ENCODE measurements at places on chromosomes 12 and 14.
A peak's percentile ranks its signal among the peaks of the same experiment; 100 is the strongest.

- no peak for DNase-seq
Observed at GRCh38 chr14:76793324-76793723, 19.4 kb downstream of the ANGEL1 start.

DNA sequence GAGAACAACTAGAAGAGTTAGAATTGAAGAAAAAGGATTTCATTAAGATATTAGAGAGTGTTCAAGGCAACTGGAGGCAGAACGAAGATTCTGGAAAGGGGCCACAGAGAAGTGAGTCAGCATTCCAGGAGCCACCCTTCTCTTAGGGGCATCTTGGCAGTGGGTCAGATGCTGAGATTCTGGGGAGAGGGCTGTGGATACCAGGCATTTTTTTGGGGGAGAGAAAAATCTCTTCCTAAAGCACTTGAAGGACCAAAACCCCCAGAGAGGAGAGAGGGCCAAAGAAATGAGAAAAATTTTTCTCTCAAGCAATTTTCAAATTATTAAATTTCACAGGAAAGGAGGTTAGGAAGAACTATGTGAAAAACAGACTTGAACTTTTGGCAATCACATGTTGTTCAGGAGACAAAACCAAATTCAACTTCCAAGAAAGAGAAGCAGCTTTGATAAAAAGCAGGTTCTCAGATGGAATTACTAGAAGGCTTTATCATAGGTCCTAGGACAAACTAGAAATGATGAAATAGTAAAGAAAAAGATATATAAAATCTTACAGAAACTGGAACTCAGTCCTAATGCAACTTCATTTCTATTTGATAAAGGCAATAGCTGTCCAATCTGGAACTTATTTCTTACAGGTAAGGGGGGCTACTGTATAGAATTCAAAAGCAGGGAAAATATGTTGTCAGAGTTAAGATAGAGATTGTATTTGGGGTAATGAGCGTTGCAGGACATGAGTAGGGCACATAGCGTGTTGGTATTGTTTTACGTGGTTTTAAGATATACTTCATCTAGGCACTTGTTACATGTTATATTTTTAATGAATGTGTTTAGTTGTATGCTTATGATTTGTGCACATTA, 1.1 kb upstream of the CLEC2D start:
- no peak for DNase-seq

DNA sequence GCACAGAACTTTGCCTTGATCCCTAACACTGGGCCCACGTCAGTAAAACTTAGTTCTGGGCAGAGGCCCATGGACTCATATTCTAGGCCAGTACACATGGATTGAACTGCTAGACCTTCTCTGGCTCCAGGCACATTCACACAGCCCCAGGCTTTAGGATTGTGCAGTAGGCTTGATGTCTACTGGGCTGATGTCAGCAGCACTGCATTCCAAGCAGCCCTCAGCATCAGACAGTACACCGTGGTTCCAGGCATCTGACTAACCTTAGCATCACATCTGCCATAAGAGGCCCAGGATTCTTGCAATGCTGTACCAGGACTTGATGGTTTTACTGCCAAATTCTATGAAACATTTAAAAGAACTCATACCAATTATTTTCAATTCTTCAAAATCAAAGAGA, 301.9 kb downstream of the CCER1 start:
- DNase-seq: no peak

GRCh38 chr12:56568146-56568545, 46.5 kb downstream of the RBMS2 start:
- DNase-seq: no peak

DNA sequence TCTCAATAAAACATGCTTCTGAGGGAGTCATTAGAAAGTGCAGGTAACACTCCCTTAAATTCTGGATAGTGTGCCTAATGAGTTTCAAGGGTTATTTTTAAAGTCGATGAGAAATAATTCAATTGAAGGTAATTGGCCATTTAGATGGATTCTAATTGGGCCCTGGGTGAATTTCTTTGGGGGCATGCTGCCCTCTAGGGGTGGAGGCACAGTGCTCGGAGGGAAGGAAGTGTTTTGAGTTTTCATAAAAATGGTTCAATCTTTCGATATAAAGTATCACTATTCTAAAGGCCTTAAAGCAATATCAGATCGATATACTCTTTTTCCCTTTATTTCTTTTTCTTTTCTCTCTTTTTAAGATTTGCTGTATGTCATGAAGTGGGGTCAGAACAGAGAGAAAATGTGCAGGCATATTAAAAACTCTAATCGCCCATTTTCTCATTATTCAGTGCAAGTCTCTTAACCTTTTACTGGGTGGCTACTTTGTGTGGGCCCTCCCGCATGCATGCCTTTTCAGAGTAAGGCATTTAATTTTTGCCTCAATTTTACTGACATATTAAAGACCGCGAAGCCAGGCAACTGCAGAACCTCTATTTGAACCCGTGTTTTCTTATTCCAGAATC, 25.5 kb downstream of the NKX2-8 start:
- no peak for DNase-seq

- DNase-seq: no peak
Observed at GRCh38 chr12:119864591-119864990, 12.5 kb downstream of the CIT start.

DNA sequence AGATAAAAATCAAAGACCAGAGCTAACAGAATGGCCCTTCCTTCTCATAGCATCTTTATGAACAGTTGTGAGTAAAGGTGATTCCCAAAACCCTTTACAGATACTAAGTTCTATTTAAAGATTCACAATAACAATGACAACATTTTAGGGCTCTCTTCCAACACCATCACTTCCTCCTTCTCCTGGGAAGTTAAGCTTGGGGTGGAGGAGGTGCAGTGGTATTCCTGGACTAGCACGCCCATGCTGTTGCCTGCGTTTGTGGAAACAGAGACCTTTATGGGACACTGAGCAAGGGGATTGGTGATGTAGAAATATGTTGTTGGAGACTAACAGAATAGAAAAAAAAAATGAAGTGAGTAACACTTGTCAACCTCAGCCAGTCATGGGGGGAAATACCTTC, 22.5 kb downstream of the SYNE2 start:
- DNase-seq: no peak

GRCh38 chr12:93521225-93522080, 51.0 kb upstream of the SOCS2 start:
- DNase-seq: no peak

DNA sequence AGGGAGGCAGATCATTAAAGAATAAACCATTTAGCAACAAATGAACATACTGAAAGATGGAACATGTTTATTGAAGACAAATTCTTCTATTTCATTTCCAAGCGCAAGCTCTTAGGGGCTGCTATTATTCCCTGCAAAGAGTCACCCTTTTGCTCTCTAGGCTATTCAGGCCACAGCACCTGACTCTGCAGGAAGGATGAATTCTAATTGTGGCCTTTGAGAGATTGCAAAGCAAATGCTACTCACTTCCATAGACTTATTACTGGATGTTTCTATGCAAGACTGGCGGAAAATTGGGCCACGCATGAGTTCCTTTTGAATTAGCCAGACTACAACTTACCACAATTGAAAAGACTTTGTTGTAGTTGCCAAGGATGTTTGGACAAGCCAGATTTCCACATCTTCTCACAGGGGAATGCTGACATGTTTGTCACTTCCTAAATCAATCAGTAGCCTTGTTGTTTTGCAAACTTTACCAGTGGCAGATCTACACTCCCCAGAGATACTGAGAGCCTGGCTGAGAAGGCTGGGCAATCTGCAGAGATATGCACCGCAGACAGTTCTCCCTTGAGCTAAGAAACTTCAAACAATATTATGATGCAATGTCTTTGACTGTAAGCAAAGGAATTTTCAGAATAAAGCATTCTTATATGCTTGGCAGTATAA, 334.3 kb upstream of the SYT1 start:
- no peak for DNase-seq

DNA sequence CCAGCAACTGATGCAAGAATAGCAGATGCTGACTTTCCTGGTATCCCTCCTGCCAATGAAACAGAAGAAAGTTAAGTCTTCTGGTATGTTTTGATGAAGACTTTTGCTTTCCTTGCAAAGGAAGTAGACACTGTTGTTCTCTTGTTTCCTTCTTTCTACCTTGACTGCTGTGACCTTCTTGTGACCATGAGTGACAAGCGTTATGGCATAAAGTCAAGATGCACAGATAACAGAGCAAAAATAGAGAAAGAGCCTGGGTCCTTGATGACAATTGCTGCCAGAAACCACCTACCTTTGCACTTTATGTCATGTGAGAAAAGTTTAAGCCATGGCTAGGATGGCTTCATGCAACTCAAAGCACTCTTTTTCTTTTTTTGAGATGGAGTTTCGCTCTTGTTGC, 49.2 kb upstream of the LTA4H start:
- DNase-seq: no peak

- peak; percentile 56 for DNase-seq
Observed at GRCh38 chr12:122064025-122064777, 14.4 kb upstream of the MLXIP start.

- no peak for DNase-seq
Observed at GRCh38 chr12:89882050-89882449, 173.4 kb upstream of the ATP2B1 start.

GRCh38 chr12:25833657-25834056, 124.8 kb upstream of the RASSF8 start:
- no peak for DNase-seq

DNA sequence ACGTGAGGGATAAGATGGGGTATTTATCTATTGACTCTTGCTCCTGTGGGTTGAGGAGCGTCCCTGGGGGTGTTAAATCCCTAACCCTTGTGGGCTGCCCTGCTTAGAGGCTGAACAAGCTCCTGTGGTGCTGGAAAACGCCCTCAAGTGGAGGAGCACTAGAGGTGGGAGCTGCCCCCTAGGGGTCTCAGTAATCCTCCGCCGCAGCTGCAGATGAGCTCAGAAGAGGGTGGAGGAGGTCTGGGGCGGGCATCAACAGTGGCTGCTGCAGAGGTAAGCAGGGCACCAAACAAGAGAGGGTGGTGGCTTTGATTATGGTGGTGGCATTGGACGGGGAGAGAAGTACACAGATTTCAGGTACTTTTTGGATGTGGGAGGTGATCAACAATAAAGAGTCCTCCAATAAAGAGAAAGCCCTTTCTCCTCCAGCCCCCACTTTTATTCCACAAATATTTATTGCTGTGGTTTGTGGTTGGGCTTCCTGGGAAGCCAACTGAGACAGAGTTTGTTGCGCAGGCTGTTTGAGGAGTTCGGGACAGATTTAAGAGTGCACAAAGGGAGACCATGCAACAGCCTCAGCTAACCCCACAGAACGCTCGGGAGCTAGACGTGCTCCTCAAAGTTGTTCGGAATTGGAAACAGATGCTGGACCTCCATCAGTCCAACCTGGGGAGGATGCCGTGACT, 179.9 kb downstream of the ADCK1 start:
- no peak for DNase-seq

DNA sequence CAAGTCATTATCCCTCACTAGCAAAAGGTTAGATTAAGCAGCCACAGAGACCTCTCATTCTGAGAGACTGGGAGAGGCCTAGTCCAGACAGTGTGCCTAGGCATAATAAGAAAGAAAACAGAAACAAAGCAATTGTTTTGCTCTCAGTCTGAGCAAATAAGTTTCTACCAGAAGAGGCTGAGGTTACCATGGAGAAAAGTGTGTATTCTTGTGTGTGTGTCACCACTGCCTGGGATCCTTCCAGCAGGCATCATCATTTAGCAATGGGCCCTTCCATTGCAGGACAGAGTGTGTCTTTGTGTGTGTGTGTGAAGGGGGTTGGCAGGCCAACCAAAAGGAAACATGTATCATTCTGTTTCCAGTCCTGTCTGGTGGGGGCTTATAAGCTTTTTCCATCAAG, 3.7 kb downstream of the EFS start:
- DNase-seq: no peak

DNA sequence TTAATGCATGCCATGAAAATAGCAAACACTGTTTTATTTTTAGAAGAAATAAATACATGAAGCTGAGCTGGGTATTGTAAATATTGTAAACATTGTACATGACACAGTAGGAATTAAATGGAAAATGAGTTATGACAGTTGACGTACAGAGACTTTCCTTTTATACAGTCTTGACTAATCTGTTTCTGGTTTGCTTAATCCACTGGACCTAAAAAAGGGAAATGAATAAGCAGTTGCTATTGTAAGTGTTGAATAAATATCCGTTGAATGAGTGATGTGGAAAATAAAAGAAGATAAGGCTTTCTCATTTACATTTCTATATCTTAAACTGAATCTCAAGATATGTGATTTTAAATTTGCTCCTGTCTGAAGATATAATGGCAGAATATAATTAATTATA, 15.0 kb downstream of the PMCH start:
- no peak for DNase-seq

GRCh38 chr12:119412811-119413794, 78.6 kb downstream of the CCDC60 start:
- DNase-seq: peak; percentile 29

- DNase-seq: no peak
Observed at GRCh38 chr14:89588016-89588415, 171.0 kb upstream of the FOXN3 start.

Data from HuH-7.5 (cell line).